ENCODE measurements at places on chromosomes 6 and 20. TPM values are rescaled to one million over a fixed set of nuclear protein-coding genes. Genes with fewer than 3 reads are reported as not detected.

Gene LRRC73
- 0.16 TPM for total RNA-seq

Gene ZSCAN16
- total RNA-seq, result 5.4 TPM

Gene PPP1R18
- total RNA-seq, result 247 TPM

Gene BPIFB2
- total RNA-seq, result not detected

Gene FRMD1
- total RNA-seq, result not detected

Gene CST2
- total RNA-seq, result not detected

Gene BMP7
- not detected for total RNA-seq

Gene DTNBP1
- total RNA-seq, result 23.3 TPM

Gene BPI
- total RNA-seq, result not detected

Gene PRSS35
- not detected for total RNA-seq

Gene DAAM2
- total RNA-seq, result not detected

Gene ZSWIM3
- total RNA-seq, result 6.4 TPM

Gene PRICKLE4
- not detected for total RNA-seq

Gene ZC3H12D
- 9.7 TPM for total RNA-seq

Gene HLA-DQB2
- 1.5 TPM for total RNA-seq

Gene PRR18
- total RNA-seq, result not detected

Gene MYCT1
- not detected for total RNA-seq

Gene NMBR
- total RNA-seq, result not detected

Gene KCNK5
- 10.9 TPM for total RNA-seq

Gene TREML1
- not detected for total RNA-seq

Gene ATP6V1G2
- total RNA-seq, result 1.7 TPM

Gene C6orf141
- total RNA-seq, result 0.55 TPM

Gene ZSCAN23
- total RNA-seq, result 0.86 TPM

Gene SLC24A3
- total RNA-seq, result not detected

Gene DDX43
- total RNA-seq, result 1.3 TPM

Gene GNAS-AS1
- total RNA-seq, result 1.4 TPM

Gene HLA-DPB1
- total RNA-seq, result 49.5 TPM

Gene RHAG
- total RNA-seq, result not detected

Gene RAB44
- total RNA-seq, result 0.07 TPM

Gene OXT
- total RNA-seq, result not detected

Gene FERMT1
- 0.75 TPM for total RNA-seq

Gene PTK6
- total RNA-seq, result 1.2 TPM

Gene LCA5
- 0.07 TPM for total RNA-seq

Gene BACH2
- 35.2 TPM for total RNA-seq

Gene IP6K3
- total RNA-seq, result not detected

Gene C4B
- total RNA-seq, result 4.6 TPM

Gene SAPCD1
- 16.6 TPM for total RNA-seq

Gene ADTRP
- 0.39 TPM for total RNA-seq

Gene HLA-DRB5
- total RNA-seq, result 43.3 TPM

Gene ABHD16A
- total RNA-seq, result 54.9 TPM

Gene DDO
- not detected for total RNA-seq

Gene DDX27
- 43.6 TPM for total RNA-seq

Gene CFAP61
- not detected for total RNA-seq

Gene GPSM3
- 258 TPM for total RNA-seq

Gene TAPBP
- total RNA-seq, result 277 TPM

Gene COL11A2
- total RNA-seq, result 0.59 TPM
